ENCODE measurements at places on chromosomes 3 and 15.

- DNase-seq: no peak
Observed at GRCh38 chr15:85142312-85142711, 160.7 kb downstream of the PDE8A start.

GRCh38 chr3:6179761-6180160, 681.2 kb upstream of the GRM7 start:
- no peak for DNase-seq

- DNase-seq: no peak
Observed at GRCh38 chr15:41483519-41483918, 10.2 kb upstream of the ITPKA start.

- no peak for DNase-seq
Observed at GRCh38 chr3:129312671-129313414, 34.2 kb downstream of the HMCES start.

DNA sequence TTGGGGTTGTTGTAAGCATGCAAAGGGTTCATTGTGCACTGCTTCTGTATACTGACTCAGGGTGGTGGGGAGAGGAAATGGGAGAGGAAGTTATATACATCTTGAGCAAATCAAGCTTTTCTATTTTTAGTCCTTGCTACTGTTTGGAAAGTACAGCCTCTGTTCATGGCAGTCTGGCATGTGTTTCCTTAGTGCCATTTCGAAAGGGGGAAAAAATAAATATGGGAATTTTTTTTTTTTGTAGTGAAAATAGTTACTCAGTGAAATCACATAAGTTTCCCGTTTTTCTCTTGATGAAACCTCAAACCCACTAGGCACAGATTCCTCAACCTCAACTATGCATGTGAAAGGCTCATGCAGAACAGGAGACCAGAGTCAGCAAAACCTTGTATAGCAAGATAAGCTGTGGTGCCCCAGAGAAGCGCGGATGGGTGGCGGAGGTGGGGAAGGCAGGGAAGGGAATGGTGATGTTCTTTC, 353.3 kb downstream of the LPP start:
- no peak for DNase-seq

DNA sequence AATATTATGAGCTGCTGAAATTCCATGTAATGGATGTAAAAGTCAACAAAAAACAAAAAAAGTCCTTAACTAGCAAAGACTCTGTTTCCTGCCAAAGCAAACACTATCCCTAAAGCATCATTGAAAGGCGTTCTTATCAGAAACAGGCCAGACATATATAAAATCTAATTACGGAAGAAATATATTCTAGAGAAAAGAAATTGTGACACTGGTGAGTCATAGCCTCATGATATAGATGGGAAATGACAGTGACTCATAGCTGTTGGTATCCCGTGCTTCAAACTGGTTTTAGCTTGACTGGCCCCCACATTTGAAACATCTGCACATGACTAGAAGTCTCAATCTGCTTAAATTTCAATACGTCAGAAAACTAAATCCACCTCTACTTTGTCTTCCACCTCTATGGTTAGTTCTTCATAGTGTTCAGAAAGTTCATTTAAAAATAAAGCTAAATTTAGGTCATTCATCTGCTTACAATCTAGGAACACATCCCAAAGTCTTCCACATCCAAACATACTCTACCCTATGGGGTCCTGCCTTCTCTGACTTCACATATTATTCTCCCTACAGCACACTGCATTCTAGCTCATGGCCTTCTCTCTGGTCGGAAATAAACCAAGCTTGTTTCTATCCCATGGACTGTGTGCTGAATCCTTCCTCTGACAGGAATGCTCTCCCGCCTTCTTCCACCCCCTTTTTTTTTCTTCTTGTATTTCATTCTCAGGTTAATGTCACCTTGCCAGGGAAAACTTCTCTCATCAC, 456.3 kb upstream of the ARRDC4 start:
- DNase-seq: no peak

All from activated CD8-positive, alpha-beta memory T cell treated with anti-CD3 and anti-CD28 coated beads for 1 hour (primary cell).